ENCODE measurements at places on chromosomes 4 and X.

DNA sequence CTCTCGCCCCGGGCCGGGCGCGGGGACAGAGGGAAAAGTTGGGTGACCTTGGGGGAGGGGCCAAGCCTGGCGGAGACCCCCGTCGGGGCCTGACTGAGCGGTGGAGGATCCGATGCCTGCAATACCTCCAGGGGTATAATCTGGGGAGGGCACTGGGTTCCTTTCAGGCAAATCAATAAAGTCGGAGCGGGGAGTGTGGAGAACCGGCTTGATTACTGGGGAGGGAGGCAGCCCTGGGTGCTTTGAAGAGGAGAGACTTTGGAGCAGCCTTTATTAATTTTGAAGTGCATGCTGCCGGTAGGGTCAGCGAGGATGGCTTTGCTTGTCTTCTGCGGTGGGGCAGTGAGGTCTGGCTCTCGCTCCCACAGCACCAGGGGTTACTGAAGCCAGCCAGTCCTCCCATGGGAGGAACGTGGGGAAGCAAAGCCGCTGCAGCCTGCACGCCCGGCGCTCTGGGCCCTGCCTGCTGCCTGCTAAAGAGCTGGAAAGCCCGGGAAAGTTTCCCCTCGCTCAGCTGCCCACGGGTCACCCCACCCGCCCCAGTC, 403 bp upstream of the LGI2 start:
- DNase-seq = no peak

GRCh38 chr4:73729534-73730165, 10.7 kb upstream of the CXCL8 start:
- DNase-seq = peak; percentile 27

- no peak for DNase-seq
Measured at GRCh38 chrX:115390078-115390477, 100.6 kb downstream of the LUZP4 start.

GRCh38 chr4:128978985-128979384, 114.4 kb downstream of the SCLT1 start:
- no peak for DNase-seq

DNA sequence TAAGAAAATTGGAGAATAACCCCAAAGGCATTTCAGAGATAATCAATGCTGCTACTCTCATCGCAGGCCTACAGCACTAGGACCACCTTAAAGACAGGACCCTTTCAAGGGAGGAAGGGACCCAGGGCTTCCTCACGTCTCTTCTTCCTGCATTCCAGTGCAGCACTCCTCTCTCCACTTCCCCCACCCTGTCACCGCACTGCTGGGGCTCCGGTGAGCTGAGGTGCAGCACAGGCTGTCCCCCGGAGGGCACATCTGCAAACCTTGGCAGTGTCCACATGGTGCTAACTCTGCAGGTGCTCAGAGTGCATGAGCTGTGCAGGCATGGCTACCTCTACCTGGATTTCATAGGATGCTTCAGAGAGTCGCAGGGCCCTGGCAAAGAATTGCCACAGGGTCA, 305.6 kb downstream of the DCHS2 start:
- no peak for DNase-seq

GRCh38 chr4:120082251-120082650, 15.6 kb upstream of the MAD2L1 start:
- DNase-seq = no peak

DNA sequence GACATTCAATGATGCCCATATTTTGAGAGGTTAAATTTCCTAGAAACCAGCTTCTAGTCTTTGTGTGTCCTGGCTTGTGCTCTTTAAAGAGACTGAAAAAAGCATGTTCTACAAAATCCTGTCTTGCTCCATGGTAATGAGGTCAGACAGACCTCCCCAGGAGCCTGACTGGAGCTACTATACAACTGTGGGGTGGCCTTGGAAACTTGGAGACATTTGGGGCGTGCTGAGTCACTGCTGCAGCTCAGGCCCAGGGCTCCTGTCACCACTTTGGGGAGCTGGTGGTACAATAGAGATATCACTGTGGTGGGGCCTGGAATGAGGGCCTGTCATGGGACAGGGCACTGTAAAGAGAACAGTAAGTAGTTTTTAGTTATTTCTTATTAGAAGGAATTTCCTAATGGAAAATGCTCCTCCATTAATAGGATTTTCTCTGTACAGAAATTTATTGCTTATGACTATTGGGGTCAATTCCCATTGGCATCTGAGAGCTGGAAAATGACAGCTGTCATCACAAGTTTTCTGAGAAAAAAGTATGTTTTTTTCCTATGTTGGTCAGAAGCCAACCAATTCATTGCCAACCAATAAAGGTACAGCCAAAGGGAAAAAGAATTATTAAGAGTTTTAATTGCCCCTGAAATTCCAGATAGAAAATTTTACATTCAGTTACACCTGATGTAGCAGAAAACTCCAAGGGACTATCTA, 207.4 kb upstream of the JADE1 start:
- DNase-seq = no peak

GRCh38 chr4:42914937-42915336, 22.4 kb downstream of the GRXCR1 start:
- DNase-seq = no peak

DNA sequence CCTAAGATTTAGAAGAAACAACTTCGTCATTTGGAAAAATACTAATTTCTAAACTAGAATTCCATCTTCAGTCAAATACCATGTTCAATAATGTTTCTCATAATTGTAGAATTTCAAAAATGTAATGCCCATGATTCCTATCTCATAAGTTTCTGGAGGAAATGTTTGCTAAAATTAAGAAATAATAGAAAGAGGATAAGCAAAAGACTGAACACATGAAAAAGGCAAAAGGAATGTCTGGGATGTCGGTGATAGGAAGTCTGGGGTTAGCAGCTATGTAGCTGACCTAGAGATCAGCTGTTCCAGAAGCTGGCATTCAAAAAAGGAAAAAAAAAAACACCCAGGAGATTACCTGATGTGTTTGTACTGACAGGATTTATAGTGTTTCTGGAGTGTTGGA, 18.9 kb upstream of the PCDH10 start:
- no peak for DNase-seq

- DNase-seq = no peak
Measured at GRCh38 chr4:54541426-54542118, 116.2 kb upstream of the KIT start.

DNA sequence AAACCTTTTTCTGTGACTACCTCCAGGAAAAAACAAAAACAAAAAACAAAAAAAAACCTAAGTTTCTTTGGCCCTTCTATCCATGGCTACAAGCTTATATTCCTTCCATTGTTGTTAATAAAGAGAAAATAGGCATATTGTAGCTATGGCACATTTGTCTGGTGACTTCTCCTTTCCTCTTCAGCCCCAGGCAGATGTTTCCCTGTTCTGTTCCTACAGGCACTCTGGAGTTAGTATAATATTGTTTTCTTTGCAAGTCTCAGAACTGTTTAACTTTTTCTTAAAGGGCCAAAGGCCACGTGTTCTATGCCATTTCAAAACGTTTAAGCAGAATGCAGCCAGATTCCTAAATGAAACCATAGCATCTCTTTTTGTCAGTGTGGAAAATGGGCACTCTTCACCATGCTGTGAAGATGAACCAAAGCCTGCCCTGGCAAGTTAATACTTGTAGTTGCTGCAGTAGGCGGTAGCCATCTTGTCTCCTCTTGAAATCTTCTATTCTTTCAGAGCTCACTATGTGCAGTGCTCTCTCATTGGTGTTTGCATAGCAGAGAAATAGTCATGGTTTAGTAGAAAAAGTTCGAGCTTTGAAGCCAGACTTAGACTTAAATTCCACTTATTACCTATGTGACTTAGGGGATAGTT, 44.8 kb upstream of the MTMR1 start:
- DNase-seq = no peak

DNA sequence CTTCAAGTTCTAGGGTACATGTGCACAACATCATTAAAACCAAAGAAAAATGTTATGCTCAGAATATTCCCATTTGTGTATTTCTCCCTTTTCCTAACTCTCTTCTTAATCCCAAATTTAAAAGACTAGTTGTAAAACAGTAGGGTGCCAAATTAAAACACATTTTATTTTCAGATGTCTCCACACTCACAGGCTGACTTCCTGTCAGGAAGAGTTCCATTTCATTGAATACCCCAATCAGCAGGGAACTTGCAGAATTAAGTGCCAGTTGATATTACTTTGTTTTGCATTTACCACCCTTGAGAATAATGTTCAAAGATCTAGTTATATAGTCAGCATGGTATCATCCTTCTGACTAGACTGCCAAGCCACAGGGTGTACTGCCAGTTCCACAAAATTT, 207.9 kb downstream of the MAB21L2 start:
- no peak for DNase-seq

GRCh38 chrX:1425381-1425780, 27.3 kb downstream of the ASMTL start:
- no peak for DNase-seq

DNA sequence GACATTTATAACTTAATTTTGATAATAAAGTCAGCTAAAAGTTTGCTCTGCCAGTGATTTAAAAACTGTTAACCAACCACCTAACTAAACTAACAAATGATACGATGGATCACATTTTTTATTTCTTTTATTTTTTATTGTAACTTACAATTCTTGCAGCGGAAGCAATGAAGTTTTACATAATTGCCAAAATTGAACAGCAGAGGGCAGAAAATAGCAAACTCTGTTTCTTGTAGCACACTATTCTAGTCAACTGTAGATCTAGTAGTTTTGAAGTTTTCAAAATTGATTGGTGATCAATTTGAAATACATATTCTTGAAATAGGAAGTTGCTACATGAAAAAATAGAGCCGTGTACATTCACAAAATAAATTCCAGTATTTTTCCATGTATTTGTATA, 2.8 kb upstream of the GRIA2 start:
- DNase-seq = peak; percentile 1

GRCh38 chr4:181579486-181579885, 663.7 kb upstream of the TENM3 start:
- no peak for DNase-seq

- DNase-seq = no peak
Measured at GRCh38 chrX:38275615-38276014, 51.7 kb downstream of the RPGR start.

GRCh38 chr4:48249378-48249777, 20.3 kb downstream of the TEC start:
- no peak for DNase-seq

DNA sequence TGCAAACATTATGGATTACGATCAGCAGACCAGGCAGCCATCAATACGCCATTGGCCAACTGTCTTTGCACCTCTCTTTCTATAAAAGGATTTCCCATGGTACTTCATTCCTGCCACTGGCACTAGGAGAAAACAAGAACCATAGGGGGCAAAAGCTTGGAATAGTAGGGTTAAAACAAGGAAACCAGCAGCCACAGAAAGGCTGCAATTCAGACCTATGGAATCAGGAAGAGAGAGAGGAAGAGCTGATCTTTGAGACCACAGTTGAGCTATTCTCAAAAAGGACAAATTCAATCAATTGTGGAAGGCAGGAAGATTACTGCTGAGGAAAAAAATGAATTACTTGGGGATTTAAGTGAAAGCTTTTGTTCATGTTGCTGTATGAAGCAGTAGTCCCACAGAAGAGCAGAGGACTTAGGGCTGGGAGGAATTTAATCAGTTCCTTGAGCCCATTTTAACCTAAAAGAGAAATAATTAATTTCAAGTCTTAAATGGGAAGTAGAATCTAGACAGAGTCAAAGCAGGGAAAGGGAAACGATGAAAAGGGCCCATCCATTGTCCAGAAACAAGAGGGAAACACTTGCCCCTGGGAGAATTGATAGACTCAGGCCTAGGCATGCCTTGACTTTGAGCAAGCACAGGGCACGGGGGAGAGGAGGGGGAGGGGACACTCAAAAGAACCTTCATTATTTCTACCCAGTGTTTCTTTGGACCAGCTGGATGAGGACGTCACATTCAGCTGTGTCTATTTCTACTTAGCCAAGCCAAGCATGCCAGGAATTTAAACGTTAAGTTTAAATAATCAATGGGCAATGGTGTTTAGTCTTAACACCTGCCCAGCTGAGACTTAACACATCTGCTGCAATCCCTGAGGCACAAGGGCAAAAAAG, 50.7 kb downstream of the SCD5 start:
- DNase-seq = no peak

GRCh38 chr4:116942315-116942714, 143.1 kb downstream of the TRAM1L1 start:
- no peak for DNase-seq

Data from NCI-H1930 (cell line).